NCI-H2107 (cell line): ENCODE measurements at places on chromosomes 1 and 21.

DNA sequence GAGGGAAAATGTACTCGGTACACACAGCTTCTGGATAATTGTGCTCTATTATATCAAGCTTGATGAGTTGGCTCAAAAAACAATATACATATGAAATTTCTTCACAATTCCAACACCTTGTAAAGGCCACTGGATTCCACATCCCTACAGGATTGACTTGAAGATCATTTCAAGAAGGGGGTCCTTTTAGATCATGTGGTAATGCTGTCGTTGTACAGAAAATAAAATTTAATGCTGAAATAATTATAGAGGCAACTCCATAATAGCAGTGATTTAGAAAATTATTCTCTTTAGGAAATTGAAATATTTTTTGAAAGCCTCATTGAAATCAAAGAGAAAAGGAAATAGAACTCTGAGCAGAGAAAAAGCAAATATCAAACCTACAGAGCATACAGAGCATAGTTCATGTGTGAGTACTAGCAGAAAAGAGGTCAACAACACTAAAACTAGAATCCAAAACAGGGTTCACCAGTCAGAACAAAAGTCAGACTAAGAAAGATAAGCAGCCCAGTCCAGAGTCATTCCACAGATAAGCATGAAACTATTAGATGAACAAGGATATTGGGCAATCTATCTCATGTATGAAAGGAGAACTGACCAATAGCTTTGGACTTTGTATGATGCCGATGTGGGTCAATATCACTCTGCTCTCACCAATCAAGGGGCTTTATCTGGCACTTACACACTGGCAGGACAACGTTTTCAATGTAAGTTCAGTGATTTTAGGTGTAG is 79.5 kb upstream of the PALMD start:
- no peak for DNase-seq

DNA sequence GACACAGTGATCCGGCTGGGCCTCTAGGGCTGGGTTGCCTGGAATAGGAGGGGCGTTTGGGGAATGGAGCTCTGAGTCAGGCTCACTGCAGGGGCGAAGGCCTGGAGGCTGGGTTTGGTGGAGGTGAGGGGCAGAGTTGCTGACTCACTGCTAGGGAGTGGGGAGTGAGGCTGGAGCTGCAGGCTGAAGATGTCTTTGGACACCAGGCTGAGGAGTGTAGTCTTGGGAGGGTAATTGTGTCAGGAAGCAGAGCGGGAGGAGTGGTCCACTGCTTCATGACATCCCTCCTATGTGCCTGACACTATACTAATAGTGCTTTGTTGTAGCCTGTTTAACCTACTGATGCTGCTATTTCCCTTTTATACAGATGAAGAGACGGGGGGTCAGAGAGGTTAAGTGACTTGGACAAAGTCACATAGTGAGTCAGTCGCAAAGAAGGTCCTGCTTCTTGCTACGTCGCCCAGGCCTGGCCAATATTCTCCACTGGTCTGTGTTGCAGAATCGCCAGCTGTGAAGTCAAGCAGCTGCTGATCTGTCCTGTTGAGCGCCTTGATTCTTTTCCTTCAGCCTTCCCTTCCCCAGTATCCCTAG is 13.6 kb downstream of the ACTL8 start:
- no peak for DNase-seq

DNA sequence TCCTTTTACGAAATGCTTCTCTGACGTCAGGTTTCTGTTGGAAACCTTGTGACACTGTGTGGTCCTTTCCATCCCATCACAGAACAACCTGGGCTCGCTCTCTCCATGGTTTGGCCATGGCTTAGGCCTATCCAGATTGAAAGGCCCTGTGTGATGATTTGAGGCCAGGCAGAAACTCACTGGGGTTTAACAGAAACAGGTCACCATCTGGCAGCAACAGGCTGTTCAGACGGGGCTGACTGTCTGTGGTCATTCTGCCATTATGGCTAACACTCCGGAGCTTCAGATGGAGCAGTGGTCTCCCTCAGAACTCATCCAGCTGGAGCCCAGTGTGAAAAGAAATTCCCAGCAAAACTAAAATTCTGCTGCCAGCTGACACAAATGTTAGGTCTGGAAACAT is 9.3 kb downstream of the PLEKHM2 start:
- no peak for DNase-seq

DNA sequence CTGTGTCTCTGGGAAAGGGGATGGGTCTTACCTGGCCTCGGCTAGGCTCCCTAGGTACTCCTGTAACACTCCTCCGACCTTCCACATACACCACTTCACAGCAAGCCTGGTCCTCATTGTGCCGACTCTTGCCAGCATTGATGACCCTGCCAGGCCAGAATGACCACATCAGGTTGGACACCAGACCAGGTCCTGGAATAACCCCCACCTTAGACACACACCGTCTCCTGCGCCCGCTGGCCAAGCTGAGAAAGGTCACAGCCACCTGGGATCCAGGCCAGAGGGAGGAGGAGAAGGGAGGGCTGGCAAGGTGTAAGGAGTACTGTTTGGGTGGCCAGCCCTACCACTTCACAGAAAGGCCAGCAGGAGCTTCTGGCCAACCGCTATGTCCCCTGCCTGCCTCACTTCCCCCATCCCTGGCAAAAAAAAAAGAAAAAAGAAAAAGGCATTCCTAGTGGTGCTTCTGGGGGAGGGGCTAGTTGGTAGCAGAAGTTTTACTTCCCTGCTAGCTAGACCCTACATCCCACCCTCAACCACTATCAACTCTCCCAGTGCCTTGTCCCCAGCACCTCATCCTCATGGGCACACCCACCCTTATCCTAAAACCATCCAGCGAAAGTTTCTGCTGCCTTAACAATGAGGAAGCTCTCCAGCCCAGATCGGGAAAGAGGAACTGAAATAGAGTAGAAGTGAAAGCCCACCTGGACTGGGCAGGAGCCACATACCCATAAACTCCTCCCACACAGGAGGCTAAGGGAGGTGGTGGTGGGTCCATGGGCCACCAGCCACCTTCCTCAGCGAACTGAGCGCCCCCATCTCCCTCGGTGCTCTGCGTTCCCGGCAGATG is 1.4 kb downstream of the PPM1J start:
- DNase-seq: no peak

DNA sequence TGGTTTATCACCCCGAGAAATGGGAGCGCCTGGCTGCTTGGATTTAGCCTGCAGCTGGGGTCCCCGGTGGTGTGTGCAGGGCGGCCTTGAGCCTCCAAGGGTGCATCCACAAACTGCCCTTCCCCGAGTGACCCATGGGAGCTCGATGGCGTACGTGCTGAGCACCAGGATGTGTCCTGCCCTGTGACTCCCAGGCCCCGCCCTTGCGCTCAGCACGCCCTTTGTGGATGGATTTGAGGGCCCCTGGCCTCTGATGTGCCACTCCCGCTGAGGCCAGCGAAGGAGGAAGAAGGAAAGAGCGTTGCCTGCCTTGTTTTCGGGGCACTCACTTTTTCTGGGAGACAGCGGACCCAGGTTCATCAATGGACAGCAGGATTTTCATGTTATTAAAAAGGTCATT is 1.7 kb upstream of the TFF3 start:
- peak; percentile 53 for DNase-seq

DNA sequence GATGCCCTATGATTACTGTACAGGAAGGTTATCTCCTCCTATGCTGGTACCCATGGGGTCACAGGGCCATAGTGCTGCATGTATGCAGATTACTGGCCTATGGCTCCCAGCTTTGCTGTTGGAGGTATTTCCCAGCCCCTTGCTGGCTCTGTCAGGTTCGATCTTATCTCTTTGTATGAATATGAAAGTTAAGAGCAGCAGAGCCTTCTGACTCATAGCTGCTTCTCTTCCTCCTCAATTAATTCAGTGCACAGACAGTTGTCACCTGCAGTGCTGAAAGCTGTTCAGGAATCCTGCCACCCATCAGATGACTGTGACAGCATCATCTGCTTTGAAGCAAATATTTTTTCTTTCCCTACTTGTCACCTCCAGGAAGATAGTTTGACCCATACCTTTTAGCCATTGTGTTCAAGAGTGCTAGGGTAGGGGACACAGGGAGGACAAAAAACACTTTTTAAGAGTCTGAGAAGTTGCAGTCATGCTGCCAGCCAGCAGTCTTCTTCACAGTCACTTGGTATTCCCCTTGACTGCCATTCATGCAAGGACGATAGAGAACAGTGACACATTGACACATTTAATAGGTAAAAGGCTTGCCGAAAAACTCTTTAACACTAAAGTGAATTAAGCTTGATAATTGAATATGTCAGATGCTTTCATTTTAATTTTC is 73.1 kb downstream of the KIF1B start:
- no peak for DNase-seq

DNA sequence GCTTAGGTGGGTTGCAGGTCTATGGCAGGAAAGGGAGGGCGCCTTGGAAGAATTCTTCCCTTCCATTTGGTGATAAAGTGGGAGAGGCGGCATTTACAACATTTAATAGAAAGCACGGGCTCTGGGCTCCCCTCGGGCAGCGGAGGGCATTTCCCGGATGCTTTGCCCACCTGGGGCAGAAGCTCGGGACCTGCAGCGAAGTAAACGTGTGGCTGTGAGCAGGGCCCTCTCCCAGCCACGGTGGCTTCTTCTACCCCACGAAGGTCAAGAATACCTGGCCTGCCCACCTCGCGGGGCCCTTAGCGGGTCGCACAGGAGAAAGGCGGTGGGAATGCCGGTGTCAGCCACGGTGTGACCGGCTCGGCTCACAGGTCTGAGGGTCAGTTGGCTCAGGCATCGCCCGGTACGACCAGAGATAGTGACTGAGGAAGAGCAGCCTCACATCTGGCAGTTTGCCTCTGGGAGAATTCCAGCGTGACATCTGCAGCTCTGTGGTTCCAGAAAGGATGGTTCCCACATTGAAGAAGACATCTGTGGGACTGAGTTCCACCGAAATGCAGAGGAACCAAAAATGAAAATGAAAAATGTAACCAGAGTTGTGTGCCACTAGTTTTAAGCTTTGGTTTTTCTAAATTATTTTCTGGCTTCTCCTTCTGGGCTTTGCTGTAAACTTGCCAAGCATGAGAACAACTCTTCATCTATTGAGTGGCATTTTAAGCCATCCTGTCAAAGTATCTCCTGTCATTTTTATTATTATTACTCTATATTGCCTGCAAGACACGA is 720 bp upstream of the F3 start:
- no peak for DNase-seq
